ENCODE measurements at places on chromosomes 16 and 17.

- no peak for DNase-seq
Measured at GRCh38 chr16:48526058-48526957, 83.7 kb downstream of the N4BP1 start.

DNA sequence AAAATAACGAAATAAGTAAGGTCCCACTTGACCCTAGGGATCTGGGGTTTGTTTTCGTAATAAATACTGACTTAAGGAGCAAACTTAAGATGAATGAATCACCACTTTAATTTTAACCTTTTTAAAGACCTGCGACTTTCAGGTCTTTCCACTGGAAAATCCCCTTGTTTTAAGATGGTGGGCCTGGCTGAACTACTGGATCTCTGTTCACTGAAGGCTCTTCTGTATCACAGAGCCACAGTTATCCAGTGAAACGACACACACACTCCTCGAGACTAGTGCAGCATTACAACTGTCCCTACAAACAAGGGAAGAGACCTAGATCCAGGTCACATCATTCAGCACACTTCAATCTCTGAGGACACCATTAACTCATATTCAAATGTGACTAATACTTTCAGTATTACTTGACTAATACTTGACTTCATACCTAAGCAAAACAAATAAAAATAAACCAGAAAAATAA is 299.0 kb downstream of the CEP112 start:
- DNase-seq = no peak

DNA sequence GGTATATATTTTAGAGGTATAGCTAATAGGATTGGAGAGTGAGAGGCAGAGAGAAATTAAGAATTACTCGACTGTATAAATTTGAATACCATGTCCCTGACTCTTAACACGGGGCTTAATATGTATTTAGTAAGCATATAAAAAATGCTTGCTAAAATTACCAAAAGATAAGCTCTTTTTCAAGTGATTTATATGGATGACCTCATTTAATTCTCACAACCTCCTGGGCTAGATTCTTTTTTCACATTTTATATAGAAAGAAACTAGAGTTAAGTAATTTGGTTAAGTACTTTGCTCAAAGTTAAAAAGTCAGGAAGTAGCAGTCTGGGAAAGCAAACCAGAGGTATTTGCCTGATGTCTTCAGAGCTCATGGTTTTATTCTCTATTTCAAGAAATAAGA is 963.5 kb upstream of the SOX9 start:
- no peak for DNase-seq

GRCh38 chr16:46607529-46607928 is 13.7 kb downstream of the SHCBP1 start:
- no peak for DNase-seq

GRCh38 chr16:78768226-78768625 is 668.8 kb downstream of the WWOX start:
- no peak for DNase-seq

DNA sequence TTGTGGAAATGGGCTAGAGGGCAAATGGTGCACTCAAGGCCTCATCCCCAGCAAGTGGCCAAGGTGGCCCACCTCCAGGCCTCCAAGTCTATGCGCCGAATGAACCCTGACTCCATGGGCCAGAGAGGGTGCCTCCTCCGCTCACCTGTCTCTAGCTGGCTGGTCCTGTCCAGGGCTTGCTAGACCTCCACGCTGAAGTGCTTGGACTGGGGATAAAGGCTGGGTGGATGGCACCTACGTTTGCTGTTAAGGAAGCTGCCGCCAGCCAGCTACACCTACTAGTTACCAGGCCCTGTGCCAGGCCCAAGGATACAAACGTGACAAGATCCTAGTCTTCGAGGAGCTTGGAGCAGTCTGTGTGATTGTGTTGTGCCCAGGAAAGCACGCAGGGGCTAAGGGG is 739 bp upstream of the SGCA start:
- DNase-seq = no peak

GRCh38 chr16:29943846-29944799 is 17.8 kb upstream of the TMEM219 start:
- no peak for DNase-seq

DNA sequence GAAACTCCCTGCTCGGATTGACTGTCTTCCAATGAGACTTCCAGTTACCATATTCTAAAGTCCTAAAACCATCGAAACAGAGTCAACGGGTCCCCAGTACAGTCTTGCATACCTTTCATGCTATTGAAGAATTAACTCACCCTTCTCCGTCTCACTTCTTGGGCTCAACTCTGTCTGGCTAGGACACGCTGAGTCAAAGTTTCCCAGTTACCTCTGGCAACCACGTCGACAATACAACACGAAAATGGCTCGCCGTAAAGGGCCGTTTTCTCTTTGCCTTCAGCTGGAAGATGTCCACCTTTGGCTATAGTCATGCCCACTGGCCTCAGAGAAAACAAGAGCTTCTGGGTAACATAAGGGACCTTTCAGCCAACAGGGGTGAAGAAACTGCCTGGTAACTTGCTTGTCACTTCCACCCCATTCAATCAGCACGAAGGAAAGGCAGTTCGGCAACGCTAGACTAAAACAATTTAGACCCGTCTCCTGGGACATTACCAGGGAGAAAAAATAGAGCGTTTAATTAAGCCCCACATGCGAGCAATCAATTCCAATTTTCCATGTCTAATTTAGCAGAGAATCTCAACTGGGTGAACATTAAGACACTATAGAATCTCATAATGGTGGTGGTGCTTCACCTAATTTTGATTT is 21.5 kb downstream of the KCNG4 start:
- no peak for DNase-seq

DNA sequence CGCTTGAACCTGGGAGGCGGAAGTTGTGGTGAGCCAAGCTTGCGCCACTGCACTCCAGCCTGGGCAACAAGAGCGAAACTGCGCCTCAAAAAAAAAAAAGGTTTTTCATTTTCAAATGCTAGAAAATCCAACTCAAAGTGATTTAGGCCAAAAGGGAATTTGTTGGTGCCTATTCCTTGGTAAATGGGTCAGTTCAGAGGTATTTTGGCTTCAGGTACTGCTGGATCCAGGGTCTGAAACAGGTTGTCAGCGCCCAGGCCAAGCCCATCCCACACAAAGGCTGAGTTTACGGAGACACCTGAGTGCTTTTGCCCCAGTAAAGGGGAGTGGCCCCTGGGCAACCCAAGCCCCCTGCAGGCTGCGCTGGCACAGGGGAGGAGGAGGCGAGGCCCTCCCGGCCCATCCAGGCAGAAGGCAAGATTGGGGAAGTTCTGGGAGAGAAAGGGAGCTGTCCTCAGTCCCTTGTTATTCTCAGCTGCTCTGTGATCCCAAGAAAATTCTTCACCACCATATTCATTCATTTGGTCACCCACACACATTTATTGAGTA is 8.5 kb upstream of the JPH3 start:
- DNase-seq = no peak

- no peak for DNase-seq
Measured at GRCh38 chr16:19396555-19397011, 21.1 kb upstream of the TMC5 start.

DNA sequence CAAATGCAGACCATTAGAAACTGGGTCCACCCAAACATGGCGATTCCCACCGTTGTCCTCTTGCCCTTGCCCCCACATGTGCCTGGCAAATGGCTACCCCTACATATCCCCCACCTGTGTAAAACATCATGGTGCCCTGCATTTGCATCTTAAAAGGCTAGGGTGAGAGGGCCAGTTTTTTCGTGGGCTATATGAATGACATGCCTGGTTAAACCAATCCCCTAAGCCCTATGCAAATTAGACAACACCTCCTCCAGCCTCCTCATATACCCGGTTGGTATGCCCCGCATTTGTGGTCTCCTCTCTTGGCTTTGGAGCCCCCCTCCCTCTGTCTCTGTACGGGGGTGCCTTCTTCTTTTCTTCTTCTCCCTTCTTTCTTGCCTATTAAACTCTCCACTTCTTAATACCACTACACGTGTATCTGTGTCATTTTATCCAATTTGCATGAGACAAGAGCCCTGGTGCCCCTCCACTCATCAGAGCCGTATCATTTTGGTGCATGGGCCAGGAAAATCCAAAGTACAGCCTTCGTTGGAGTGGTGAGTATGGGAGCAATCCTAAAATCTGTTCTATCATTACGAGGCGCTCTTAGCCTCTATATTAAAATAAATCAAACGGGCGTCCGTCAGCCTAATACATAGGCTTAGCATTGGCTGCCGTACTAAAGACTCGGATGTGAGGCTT is 30.1 kb downstream of the QPRT start:
- no peak for DNase-seq

DNA sequence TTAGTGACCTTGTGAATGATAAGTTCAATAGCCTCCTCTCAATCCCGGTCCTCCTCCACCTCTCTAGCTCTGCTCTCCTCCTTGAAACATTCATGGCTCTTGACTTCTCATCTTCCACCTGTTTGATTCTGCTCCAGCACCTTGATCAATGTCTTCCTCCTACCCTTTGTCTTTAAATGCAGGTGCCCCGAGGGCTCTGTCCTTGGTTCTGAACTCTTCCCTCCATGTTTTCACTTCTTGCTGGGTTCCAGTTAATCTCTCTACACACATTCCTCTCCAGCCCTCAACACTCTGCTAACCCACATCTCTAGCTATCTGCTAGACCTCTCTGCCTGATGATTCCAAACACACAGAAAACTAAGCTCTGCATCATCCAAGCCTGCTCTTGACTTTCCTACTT is 13.4 kb downstream of the CD300E start:
- DNase-seq = no peak

- no peak for DNase-seq
Measured at GRCh38 chr17:9408868-9409829, 166.5 kb downstream of the STX8 start.

DNA sequence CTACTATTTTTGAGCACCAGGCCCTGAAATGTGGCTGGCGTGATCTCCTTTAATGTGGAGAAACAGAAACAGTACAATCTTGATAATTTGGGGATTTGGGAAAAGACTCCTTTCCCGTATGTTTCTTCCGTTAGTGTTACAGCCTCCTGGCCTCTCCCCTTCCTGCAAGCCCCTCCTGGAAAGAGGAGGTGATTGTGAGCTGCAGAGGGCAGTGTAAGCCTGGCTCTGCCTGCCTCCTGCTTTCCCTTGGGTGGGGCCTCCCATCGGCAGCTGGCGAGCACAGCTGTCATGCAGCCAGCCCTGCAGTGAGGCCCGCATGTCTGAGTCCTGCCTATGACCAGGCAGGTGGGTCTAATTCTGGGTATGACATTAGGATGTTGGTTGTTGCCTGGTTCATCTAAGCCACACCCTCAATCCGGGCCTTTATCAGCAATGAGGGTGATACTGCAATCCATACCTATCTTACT is 48.7 kb upstream of the WSB1 start:
- DNase-seq = peak; percentile 3

DNA sequence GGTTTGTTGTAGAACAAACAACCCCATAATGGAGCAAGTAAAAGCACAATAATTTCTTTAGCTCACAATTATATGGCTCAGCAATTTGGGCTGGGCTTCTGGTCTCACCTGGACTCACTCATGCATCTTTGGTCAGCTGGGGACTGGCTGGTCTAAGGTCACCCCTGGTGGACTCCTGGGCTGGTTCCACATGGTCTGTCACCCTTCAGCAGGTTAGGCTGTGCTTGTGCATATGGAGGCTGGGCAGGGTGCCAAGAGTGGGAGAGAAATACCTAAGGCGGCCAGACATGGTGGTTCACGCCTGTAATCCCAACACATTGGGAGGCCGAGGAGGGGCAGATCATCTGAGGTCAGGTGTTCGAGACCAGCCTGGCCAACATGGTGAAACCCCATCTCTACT is 27.0 kb upstream of the SMURF2 start:
- no peak for DNase-seq

DNA sequence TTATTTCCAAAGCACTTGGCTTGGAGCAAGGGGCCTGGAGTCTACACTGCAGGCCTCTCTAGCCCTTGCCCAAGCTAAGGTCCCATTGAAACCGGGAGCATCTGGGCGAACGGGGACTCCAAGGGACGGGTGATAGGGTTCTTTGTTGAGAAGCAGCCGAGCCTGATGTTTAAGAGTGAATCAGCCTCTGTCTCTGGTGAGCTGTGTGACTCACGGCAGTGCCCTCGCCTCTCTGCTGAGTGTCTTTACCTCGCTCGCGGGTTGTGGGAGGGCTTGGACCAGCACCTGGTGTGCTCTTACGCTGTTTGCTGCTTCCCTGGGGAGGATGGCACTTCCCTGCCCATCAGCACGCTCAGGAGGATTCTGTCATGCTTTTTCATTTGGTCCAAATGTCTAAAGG is 1.3 kb downstream of the HGS start:
- no peak for DNase-seq

DNA sequence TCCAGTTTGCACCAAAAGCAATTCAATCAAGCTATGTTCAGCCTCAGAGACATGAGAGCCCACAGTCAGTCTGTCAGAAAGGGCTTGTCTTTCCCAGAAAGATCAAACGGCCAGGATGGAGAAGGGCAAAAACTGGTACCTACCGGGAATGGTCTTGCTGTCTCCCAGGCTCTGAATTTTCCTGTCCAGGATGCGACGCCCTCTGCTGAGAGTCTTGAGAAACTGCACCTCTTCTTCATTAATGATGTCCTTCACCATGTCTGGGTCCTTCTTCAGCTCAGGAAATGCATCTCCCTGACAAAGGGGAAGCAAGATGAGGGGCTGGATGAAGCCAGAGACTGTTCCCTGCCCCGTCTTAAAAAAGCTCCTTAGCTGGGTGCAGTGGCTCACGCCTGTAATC is 15.8 kb upstream of the EXOSC6 start:
- DNase-seq = no peak

DNA sequence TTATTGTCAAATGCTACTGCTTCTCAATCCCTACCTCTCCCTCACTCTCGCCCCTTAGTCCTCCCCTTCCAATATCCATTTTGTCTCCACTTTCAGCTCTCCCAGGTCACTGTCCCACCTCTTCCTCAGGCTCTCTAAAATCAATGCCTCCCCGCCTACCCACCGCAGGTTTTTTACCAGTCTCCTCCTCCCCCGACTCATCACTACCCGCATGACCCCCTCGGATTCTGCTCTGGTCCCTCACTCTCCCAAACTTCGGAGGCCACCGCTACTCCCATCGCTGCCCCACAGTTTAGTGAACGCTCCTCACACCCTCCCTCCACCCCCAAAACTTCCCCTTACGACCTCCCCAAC is 513 bp downstream of the CRLF3 start:
- no peak for DNase-seq

DNA sequence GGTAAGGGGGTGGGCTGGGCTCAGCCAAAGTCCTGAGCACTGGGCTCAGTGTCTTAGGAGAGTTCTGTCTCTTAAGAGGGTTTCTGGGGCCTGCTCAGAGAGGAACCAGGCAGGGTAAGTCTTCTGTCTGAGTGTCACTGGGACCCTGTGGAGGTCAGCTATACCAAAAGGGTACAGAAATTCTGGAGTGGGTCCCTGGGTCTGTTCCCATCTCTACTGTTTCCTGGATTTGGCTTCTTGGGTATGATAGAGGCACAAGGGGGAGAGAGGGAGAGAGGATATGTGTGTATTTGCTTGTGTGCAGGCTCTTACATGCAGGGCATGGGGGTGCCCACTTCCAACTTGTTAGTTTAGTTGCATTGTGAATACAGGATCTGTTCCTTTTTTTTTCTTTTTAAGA is 1.6 kb downstream of the E2F4 start:
- no peak for DNase-seq

GRCh38 chr16:64358291-64358690 is 763.6 kb downstream of the CDH11 start:
- no peak for DNase-seq

GRCh38 chr17:17179371-17179827 is 26.7 kb downstream of the PLD6 start:
- DNase-seq = no peak

- DNase-seq = no peak
Measured at GRCh38 chr17:6712058-6712853, 913 bp downstream of the SLC13A5 start.

- no peak for DNase-seq
Measured at GRCh38 chr17:9240659-9241370, 219.5 kb downstream of the NTN1 start.

GRCh38 chr17:79612468-79613194 is 1.8 kb upstream of the RBFOX3 start:
- DNase-seq = no peak

All from activated T-helper 9 cell treated with anti-CD3 and anti-CD28 coated beads, Interleukin-2, amount 50 U/mL, for 16 hours (primary cell).